ENCODE measurements at places on chromosomes 6 and 20.

GRCh38 chr6:120686492-120686891 lies 647.8 kb downstream of the TBC1D32 start:
- DNase-seq: no peak

GRCh38 chr6:41705996-41706835 lies 29.2 kb downstream of the TFEB start:
- no peak for DNase-seq

- DNase-seq: no peak
Observed at GRCh38 chr20:4898282-4899244, 102.7 kb downstream of the SLC23A2 start.

DNA sequence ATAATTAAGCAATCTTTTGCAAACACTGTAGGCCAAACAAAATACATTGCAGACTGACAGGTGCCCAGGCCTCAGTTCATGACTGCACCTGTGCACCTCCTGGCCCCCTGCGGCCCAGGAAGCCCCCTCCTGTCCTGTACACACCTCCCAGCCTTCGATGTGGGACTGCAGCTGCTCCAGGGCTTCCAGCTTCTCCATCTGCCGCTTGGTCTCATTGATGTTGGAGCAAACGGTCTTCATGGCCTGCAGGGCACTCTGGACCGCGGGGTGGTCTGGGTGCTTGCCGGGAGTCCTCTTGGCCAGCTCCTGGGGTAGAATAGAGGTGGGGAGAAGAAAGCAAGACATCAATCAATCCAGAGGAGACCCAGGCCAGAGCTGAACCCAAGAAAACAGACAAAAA lies 119.7 kb downstream of the PREX1 start:
- DNase-seq: no peak

DNA sequence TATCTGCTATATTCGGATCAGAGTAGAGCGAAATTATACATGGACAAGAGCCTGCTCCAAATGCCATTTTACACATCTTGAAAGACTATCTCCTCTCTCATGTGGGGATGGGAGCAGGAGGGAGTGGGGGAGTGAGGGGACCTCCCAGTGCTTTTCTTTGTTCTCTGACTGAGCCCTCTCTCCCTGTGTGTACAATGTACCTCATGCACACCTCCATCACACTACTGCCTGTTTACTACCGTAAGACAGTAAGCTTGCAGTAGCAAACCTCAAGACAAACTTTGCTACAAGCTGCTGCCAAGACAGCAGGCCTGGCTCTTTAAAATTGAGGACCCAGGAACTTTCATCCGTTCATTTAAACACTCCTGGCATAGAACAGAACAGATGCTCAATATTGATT lies 7.2 kb downstream of the NHSL1 start:
- no peak for DNase-seq

GRCh38 chr6:104003803-104004516 lies 855.8 kb downstream of the HACE1 start:
- DNase-seq: no peak

DNA sequence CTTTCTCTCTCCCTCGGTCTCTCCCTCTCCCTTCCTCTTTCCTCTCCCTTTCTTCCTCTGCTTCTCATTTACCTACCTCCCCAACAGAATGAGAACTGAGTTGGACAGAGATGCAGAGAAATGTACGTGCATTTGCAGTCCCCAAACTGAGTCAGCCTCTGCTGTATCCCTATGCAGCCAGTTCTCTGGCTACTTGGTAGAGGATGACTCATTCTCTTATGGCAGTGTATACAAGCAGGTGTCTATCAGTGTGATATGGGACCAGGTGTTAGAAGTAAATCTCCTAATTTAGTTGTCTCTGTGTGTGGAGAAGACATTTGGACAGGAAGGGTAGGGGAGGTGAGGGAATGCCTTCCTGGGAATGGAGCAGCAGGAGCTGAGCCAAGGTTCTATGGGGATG lies 470.8 kb downstream of the CD109 start:
- DNase-seq: no peak

DNA sequence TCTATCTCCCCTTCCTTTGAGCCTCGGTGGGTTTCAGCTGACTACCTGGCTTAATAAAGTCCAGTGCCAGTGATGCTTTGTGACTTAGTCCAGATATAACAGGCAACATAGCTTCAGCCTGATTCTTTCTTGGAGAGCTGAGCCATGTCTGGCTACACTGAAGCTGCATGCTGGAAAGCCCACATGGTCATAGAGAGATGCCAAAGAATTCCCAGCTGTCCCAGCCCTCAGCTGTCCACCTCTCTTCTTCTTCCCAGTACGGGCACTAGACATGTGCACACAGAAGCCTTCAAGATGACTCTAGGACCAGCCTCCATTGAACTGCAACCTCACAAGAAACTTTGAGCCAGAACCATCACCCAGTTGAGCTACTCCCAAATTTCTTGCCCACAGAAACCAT lies 154.1 kb upstream of the MYLIP start:
- DNase-seq: no peak

- DNase-seq: no peak
Observed at GRCh38 chr6:7451326-7451725, 61.7 kb downstream of the RIOK1 start.

DNA sequence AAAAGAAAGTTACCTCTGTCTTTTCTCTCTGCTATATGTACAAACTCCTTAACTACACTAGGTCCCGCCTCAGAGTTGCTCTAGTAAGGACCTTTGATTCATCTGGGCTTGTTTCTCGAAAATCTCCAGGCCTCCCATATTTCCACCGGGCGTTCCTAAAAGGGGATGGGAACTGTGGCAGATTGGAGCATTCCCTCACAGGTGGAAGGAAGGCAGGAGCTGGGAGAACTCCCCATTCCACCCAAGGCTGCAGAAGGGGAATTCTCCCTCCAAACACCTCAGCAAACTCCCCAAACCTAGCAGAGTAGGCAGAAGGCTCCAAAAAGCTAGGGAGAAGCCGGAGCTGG lies 1.6 kb upstream of the TFAP2A start:
- DNase-seq: no peak

- no peak for DNase-seq
Observed at GRCh38 chr6:104579310-104579863, 280.3 kb downstream of the HACE1 start.

GRCh38 chr20:24674921-24675605 lies 205.6 kb downstream of the SYNDIG1 start:
- no peak for DNase-seq

DNA sequence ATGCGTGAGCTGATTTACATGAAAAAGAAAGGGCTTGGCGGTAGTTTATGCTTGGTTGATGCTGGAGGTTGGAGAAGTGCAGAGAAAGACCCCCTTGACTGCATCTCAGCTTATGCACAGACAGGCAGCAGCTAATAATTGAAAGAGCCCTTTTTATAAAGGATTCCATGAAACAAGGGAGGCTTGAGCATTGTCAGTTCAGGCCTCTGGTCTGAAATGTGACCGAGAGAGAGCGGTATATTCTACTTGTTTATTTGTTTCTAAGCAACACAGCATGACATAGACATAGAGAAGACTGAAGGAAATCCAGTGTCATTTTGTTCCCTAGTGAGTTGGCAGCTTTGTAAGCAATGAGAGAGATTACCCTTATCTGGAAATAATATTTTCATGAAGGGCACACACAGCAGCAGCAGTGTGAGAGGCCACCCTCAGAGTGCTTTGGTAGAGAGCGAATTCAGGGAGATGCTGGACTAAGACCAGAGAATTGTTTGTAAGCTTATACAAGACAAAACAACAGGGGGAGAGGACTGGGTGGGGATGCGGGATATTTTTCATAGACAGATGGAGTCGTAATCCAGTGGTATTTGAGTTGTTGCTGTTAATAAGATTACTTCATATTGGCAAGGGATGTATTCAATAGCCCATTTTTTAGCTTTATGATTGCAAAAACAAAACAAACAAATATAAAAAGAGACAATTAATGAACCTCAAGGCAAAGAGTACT lies 34.6 kb upstream of the LAMA2 start:
- no peak for DNase-seq

DNA sequence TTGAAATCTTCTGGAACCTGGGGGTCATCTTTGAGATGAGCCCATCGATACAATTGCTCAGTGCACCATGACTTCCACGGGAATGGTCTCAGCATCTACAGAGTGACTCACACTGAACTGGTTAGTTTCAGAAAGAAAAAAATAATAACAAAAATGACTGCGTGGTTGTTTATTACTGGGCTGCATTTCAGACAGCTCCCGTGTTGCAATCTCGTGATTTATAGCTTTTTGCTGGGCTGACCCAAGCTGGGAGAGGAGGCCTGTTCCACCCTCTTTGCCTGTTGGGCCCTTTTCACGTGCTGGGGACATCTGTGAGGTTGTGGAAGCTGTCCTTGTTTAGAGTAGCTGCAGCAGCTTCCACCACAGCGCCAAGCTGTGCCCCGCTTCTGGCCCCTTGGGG lies 225.5 kb downstream of the BMP7 start:
- no peak for DNase-seq

DNA sequence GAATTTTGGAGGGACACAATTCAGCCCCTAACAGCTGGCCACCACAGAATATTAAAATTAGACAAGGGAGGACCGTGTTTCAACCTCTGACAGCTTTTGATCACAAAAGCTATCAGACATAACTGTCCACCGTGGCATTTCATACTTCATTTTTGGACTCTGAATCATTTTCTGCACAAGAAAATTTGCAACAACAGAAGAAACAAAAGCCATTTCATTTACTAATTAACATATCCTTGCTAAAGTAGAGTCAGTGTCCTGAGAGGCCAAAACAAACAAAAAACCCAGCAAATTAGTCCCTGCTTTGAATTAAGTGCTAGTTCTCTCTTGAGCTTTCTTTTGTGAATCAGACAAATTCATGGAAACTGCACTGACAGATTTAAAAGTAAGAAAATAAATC lies 17.6 kb upstream of the COL12A1 start:
- DNase-seq: no peak

DNA sequence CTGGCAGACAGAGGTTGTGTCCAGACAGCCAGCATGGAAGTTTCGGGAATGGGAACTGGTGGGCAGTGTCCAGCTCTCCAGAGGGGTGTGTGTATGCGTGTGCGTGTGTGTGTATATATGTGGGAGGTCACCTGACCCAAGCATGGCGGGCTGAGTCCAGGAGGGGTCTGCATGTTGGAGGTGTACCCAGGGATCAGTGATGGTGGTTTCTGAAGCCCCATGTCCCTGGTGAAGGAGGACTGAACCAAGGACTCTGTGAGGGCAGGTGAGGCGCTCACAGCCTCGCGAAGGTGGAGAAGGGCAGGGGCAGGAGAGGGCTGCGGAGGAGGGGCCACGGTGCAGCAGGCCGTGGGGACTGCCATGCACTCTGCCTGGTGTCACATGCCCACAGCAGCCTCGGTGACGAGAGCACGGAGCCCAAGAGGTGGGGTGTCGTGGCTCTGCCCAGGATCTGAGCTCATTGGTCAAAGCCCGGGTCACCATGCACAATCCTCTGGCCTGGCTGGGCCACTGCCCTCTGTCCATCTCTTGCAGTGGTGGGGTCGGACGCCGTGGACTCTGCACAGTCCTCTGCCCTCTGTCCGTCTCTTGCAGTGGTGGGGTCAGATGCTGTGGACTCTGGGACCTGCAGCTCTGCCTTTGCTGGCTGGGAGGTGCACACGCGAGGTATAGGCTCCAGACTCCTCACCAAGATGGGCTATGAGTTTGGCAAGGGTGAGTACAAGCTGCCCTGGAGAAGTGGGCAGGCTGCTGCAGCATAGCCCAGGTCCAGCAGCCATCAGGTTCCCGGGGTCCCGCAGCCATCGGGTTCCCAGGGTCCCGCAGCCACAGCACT lies 2.1 kb upstream of the LIME1 start:
- no peak for DNase-seq

- no peak for DNase-seq
Observed at GRCh38 chr20:6067763-6068318, 14.0 kb upstream of the LRRN4 start.

GRCh38 chr20:45436732-45437485 lies 21.0 kb downstream of the PIGT start:
- DNase-seq: peak; percentile 78

DNA sequence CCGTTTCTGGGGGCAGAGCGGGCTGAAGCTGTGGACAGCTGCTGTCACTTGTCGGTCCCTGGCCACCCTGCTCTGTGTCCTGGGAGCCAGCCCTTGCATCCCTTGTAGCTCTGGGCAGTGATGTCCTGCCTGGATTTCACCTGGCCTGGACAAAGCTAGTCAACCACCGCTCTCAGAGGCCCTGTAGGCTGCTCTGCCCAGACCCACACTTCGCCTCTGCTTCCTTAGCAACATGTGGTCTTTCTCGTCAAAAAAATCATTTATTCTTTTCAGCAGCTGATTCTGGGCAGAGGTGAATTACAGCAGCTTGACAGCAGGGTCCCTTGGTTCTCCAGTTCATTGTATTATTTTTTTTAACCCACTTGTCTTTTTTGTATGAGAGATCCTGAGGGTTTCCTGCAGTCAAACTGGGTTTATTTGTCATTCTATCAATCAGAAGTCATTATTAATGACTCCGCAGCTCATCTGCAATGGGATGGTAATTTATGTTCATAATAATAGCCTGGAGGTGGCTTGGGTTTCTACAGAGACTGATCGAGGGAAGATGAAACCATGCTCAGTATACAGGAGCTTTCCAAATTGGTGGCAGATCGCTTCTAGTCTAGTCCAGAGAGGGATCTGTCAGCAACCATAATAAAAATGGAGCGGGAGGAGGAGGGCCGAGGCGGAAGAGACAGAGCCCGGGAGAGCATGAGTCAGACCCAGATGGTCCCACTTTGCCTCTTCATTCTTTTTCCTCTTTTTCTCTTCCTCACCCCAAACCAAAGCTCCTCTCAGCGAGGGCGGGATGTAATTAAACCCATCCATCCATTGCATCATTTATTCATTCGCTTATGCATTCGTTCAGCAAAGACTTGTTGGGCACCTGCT lies 22.4 kb downstream of the EDN3 start:
- DNase-seq: no peak

DNA sequence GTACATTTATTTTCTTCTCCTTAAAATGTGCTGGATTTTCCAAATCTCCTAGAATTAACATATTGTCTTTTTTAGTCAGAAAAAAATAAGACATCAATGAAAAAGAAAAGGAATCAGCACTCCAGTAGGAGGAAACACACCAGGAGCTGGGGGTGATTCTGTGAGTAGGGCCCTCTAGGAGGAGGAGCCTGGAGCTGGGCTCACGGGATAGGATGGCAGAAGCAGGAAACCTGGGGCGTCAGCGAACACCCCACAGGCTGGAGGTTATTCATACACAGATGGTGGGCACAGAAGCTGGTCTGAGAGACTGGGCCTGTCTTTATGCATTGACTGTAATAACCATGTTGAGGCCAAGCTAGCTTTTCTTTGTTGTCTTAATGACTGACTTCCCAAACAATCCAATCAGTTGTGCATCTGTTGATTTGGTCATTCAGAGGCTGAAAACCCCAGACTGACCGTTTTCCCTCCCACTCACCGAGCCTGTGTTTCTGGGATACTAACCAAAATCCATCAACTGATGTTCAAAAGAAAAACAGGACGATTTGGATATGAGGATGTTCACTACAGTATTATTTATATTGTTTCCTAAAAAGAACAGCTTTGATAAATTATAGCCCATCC lies 53.1 kb downstream of the CPNE5 start:
- DNase-seq: no peak

GRCh38 chr6:20693466-20694063 lies 159.3 kb downstream of the CDKAL1 start:
- no peak for DNase-seq

DNA sequence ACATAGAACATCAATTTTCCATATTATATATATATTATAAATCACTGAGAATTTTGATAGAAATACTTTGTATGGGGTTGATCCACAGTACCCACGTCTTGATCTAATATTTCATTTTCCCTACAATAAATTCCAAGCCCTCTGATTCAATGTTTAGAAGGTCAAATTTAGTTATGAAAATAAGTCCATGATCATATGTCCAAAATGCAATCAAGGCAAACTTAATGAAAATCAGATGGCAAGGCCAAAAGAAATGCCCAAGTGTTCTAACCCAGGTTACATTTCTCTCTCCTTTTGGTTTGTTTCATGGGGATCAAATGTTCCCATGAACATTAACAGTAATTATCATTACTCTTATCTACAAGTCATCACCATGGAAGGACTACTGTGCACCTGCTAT lies 203.8 kb downstream of the KIF16B start:
- no peak for DNase-seq
